ENCODE measurements at places on chromosomes 3 and 15.

DNA sequence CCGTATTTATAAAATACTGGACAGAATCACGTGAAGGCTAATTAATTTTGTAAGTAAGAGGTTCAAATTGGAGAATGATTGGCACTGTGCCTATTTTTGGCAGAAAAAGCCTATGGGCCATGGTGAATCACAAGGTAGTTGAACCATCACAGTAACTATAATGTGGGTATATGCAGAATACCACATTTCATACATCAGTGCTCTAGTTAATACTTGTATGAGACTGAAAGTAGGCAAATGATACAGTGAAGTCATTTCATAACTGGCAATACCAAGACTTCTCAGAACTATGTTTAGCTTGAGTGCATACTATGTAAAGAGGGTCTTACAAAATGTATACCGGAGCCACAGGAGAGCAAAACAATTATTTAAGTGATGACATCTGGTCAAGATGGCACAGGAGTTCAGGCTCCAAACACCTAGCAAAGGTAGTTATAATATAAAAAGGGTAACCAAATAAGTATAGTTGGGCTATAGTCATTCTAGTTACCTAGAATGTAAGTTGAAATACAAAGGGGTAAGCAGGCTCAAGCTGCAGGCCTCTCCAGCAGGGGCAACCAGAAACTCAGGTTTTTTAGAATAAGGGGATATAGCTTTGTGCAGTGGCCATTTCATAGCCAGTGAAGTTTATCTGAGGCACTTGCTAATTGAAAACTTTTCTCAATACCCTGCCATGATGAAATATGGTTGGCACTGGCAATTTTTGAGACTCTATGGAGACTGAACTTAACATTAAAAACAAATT is 19.1 kb downstream of the GPR160 start:
- no peak for DNase-seq

DNA sequence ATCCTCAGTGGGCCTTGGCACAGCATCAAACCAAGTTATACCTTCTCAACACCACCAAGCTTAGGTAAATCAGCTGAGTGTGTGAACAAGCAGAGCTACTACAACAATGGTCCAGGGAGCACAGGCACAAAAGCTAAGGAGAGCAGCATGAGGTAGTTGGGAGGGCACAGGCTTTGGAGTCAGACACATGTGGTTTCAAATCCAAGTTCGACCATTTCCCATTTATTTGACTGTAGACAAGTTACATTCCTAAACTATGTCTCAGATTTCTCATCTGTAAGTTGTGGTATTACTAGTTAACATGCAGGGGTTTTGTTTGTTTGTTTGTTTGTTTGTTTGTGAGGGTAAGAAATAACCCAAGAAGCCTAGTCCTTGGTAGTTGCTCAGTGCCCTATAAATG is 46.9 kb downstream of the MLH1 start:
- no peak for DNase-seq

GRCh38 chr15:41926185-41927056 is 32.6 kb upstream of the SPTBN5 start:
- no peak for DNase-seq

DNA sequence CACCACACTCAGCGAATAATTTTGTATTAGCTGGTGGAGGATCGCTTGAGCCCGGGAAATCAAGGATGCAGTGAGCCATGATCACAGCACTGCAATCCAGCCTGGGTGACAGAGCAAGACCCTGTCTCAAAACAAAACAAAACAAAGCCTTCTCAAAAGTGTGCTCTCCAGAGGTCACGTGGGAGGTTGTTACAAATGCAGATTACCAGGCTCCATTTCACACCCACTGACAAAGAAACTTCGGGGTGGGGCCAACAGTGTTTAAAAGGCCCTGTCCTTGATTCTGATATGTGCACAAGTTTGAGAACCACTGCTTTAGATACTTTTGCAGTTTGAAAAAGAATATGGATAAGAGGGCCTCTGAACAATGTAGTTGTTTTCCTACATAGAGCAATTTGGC is 80.5 kb downstream of the UBE2E2 start:
- no peak for DNase-seq

DNA sequence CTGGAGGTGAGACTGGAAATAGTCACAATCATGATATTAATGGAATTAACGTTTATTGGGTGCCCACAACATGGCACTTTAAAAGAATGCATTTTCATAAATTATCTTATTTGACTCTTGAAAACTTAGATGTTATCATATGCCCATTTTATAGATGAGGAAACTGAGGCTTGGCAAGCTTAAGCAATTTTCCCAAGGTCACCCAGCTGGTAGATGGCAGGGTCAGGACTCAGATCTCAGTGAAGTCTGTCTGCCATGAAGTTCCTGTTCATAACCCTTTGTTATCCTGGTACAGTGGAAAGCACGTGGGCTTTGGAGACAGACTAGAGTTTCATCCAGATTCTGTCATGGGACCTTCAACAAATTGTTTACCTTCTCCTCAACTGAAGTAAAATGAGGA is 174.6 kb upstream of the NR2E3 start:
- DNase-seq: no peak

DNA sequence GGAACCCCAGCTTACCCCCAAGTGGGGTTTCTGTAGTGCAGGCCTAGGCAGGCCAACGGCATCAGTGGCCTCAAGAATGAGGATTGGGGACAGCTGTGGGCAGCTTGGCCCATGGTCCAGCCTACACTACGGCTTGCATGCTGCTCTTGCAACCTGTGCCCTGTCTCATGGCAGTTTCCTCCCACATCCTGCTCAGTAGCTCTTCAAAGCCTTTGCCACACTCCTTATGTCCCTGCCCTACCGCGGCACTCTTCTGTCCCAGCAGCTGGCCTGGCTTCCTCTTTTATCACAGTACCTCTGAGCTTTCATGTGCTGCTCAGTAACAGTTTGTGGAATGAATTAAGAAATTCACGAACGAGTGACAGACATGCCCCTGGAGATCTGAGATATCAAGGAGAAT is 431.0 kb downstream of the EPHB1 start:
- DNase-seq: no peak

DNA sequence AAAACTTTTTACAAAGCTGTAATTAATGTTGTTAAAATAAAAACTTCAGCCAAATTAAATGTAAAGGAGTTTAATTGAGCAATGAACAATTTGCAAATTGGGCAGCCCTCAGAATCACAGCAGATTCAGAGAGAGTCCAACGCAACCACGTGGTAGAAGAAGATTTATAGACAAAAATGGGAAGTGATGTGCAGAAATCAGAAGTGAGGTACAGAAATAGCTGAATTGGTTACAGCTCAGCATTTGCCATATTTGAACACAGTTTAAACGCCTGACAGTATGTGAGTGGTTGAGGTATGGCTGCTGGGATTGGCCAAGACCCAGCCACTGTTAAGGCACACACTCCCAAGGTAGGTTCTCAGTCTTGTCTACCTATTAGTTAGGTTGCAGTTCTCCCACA is 14.4 kb upstream of the PLA2G4D start:
- DNase-seq: no peak

DNA sequence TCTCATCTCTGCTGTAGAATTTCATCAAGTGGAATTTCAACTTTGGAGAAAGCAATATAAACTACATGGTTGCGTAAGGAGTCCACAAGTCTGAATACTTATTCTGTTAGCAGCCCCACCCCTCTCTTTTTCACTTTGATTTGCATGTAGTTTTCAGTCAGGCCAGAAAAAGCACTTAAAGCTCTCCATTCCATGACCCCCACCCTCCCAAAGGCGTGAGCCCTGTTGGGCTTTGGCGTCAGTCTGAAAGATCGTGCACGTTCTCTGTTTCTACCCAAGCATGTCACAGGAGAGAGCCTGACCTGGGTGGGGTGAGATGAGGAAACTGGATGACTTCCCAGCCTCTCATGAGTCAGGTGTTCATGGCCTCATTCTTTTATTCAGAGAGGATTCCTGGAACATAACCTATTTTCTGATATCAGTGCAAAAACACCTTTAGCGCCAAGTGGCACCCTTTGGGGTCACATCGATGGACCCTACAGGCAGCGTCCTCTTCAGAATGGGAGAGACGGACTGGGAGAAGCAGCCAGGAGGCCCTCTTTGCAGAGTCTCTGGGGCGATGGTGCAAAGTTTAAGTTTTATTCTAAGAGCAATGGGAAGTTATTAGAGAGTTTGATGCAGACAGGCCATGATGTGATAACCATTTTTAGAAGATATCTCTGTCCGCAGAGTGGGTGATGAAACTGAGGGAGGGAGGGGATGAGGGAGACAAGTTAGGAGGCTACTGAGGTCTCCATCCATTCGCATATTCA is 55.8 kb downstream of the LSM3 start:
- DNase-seq: no peak

- no peak for DNase-seq
Measured at GRCh38 chr15:101620671-101621070, 31.5 kb downstream of the TM2D3 start.

GRCh38 chr3:42071904-42072812 is 19.0 kb upstream of the TRAK1 start:
- DNase-seq: peak; percentile 92

DNA sequence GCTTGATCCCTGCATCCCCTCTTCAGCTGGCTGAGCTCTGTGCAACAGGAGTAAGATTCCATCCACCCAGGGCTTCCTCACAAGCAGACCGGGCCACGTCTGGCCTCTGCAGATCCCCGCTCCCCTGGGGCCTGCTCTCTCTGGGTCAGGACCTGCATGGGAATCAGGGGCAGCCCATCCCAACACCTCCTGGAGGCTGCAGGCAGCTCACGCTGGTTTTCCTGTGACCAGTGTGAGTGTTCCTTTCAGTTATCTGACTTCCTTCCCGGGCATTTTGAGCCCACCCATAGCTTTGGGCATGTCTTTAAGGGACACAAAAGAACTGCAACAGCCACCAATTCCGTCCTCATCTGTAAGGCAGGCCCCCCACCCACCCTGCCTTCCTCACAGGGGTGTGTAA is 16.3 kb downstream of the NUP210 start:
- no peak for DNase-seq

- no peak for DNase-seq
Measured at GRCh38 chr15:97652041-97652440, 308.5 kb upstream of the ARRDC4 start.

DNA sequence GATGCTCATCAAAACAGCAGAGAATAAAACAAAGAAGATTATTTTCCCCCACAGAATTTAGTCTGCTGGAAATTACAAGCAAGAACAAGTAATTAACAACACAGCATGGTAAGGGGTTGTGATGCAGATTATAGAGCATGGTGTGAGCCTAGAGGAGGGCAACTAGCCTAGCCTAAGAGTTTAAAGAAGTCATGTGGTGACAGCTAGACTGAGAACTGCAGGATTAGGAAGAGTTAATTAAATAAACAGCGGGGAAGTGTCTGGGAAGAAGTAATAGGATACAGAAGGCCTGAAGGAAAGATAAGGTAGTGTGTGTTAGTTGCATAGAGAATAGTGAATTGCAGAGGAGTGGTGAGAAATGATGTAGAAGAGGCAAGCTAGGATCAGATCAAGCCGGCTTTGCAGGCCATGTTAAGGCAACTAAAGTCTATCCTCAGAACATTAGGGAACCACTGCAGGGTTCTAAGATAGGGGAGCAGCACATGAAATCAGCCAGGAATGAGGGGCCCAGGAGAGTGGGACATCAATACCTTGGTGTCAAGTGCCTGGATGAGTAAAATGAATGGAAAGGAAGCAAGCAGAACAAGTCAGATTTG is 11.9 kb upstream of the PKM start:
- no peak for DNase-seq

DNA sequence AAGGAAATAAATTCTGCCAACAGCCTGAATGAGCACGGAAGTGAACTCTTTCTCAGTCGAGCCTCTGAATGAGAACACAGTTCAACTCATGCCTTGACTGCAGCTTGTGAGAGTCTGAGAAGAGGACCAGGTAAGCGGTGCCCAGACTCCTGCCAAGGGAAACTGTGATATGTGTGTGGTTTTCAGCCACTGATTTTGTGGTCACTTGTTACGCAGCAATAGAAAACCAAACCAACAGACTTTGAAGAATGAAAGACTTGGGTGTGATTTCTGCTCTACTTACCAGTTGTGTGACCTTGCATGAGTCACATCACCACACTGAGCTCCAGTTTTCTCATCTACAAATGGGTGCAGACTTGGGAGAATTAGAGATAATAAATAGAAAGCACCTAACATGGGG is 30.6 kb upstream of the FAM107A start:
- DNase-seq: no peak

DNA sequence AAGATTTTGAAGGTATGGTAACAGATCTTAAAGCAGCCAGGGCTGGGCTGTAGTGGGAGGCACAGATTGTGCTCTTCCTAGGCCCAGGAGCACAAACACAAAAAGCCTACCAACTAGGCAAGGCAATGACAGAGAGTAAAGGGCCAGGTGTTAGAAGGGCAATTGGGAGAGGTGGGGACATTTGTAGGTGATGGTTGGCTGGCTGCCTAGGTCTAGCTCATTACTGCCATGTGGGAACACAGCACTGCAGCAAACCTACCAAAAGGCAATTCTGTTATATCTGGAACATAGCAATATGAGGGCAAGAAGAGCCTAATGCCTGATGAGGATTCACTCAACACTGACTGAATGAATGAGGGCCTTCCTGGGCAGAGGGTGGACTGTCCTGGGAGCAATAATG is 30.4 kb downstream of the ARHGEF3 start:
- peak; percentile 63 for DNase-seq

Data from cerebellum (tissue), 4 donors.